Mucosa of descending colon (tissue), 3 donors: ENCODE measurements at places on chromosomes 5 and 9. TPM values are rescaled to one million over a fixed set of nuclear protein-coding genes. Genes with fewer than 3 reads are reported as not detected.

GRCh38 chr5:59158637-59159391, 575.9 kb downstream of the RAB3C start:
- DNase-seq = no peak

Gene SOWAHA
- total RNA-seq = 24.3 TPM

DNA sequence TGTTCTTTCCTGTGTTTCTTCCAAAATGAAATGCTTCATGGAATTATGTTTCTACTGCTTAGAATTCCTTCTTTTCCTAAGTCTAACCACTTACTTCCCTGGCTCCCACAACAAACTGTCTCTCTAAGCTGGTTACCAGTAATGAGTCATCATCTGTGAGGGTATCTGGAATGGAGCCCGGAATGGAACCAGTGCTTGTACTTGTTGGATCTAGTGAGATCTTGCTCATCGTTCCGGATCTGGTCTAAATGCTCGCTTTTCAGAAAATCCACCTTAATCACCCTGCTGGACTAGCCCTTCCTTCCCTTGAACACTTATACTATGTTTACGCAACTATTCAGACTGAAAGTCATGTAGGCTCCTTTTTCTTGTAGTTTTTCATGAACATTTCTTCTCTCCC, 184.8 kb downstream of the PBX3 start:
- no peak for DNase-seq

- DNase-seq = no peak
Observed at GRCh38 chr5:153367466-153367865, 123.0 kb upstream of the GRIA1 start.
